ENCODE measurements at places on chromosomes 11 and 22. TPM values are rescaled to one million over a fixed set of nuclear protein-coding genes. Genes with fewer than 3 reads are reported as not detected.

Gene DMC1
- total RNA-seq = 0.54 TPM

Gene MPZL2
- total RNA-seq = 1.6 TPM

Gene VWA5A
- 10.2 TPM for total RNA-seq

Gene POU2AF2
- not detected for total RNA-seq

Gene CELF1
- 117 TPM for total RNA-seq

Gene HSCB
- total RNA-seq = 9.6 TPM

Gene SWAP70
- total RNA-seq = 15.6 TPM

Gene CARS1
- total RNA-seq = 53.7 TPM

Gene HRAS
- total RNA-seq = 22.3 TPM

Gene CYB5R2
- total RNA-seq = not detected

Gene LPXN
- total RNA-seq = 143 TPM

Gene NAALAD2
- total RNA-seq = not detected

Gene POU2AF3
- not detected for total RNA-seq

Gene TYR
- not detected for total RNA-seq

Gene OR8H1
- total RNA-seq = not detected

Gene NLRP14
- not detected for total RNA-seq

Gene GSTT2B
- total RNA-seq = not detected

Gene SMIM35
- 0.37 TPM for total RNA-seq

Gene DUSP18
- total RNA-seq = 11.8 TPM

Gene MS4A6E
- total RNA-seq = not detected

Gene HIC2
- total RNA-seq = 11.4 TPM

Gene C11orf97
- not detected for total RNA-seq

All from naive thymus-derived CD4-positive, alpha-beta T cell (primary cell).